Amygdala (tissue), 56 donors: ENCODE measurements at places on chromosomes 12 and 14.

DNA sequence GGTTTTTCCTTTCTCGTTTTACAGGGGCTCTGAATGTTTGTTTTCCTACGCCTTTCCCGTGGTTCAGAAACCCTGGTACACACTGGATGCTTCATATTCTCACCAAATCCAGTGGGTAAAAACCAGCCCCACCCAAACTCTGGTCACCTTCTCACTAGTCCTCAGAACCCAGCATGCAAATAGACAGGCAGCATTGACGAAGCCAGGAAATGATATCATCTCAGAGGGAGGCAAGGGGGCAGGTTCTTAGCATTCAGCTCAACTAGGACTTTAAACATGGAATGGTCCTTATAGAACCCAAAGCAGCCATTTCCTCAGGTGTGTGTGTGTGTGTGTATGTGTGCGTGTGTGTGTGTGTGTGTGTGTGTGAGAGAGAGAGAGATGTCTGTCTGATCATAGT lies 142.0 kb downstream of the KCNK10 start:
- DNase-seq = no peak

- DNase-seq = no peak
These were observed 85.0 kb upstream of the GTF2A1 start for GRCh38 chr14:81305743-81306142.

DNA sequence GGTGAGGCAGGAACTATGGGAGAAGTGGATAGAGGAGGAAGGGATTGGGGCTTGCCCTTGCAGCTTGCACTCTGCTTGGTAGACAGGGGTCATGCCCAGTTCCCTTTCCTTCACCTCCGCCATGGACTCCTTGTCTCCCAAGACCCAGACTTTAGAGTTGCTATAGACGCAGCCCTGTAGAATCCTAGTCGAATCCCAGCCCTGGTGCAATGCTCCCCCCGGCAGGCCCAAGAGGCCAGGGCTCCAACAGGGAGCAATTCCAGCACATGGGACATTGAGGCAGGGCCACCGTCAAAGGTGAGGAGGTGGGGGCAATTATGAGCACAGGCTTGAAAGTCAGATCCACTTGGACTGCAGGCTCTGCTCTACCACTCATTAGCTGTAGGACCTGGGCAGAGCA lies 29.5 kb upstream of the BCDIN3D start:
- DNase-seq = no peak

GRCh38 chr14:68695856-68696255 lies 97.0 kb downstream of the ZFP36L1 start:
- DNase-seq = no peak

- DNase-seq = no peak
These were observed 90.8 kb downstream of the RPS6KA5 start for GRCh38 chr14:90969531-90970166.

DNA sequence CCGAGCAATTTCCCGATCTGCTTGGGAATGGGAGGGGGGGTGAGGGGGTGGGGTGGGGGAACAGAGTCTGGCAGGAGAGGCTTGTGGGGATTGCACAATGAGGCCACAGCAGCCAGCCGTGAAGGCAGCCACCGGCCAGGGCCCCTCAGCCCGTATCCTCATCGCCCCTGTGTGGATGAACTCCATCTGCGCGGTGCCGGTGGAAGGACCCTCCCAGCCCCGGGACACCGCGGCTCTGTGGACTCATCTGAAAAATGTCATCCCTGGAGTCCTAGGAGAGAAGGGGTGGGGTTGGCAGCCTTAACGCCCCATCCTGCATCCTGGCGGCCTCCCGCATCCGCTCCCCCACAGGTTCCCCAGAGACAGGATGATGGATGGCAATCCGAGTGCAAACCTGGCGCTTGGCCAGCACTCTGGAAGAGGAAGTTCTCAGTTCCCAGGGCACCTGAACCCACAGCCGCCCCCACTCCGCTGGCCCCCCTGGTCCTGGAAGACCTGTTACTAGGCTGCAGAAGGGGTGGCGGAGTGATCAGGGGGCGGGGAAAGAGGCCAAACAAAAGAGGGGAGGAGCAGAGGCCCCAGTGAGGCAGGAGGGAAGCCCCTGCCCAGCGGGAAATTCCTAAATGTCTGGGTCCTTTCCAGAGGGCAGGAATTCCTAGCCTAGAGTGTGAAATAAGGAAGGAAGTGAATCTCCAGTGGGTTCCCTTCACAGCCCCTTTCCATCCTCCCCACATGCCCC lies 1.2 kb upstream of the TNFAIP2 start:
- DNase-seq = no peak

GRCh38 chr12:50162230-50162629 lies 4.9 kb downstream of the CERS5 start:
- DNase-seq = no peak

- no peak for DNase-seq
These were observed 69.5 kb downstream of the LRIG3 start for GRCh38 chr12:58850826-58851225.
